T-helper 17 cell (primary cell): ENCODE measurements at places on chromosomes 7 and 10. TPM values are rescaled to one million over a fixed set of nuclear protein-coding genes. Genes with fewer than 3 reads are reported as not detected.

DNA sequence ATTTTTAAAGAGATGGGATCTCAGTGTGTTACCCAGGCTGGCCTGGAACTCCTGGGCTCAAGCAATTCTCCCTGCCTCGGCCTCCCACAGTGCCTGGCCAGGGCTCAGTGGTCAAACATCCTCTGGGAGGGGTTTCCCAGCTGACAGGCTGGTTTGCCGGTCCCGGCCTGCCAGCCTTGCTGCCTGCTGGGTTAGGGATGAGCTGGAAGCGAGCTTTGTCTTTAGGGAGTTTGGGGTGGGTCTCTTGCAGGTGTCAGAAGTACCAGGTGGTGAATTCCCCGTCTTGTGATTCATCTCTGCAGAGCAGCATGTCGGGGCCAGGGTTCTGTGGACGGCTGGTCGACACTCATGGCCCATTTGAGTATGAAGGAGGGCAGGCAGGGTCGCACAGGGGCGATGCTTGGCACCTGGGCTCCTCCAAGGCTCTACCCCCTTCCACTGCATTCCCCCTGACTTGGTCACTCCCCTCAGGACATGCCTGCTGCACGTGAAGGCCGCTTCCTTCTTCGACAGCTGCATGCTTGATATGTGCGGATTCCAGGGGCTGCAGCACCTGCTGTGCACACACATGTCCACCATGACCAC is 30.3 kb downstream of the ZAN start:
- H3K36me3 ChIP-seq = no peaks in the 10 kb centered on the region
- H3K4me1 ChIP-seq = no peaks in the 10 kb centered on the region
- H3K27me3 ChIP-seq = peaks cover 17% of the 10 kb centered on the region
- DNase-seq = no peak
- H3K4me3 ChIP-seq = no peak overlapping the region

DNA sequence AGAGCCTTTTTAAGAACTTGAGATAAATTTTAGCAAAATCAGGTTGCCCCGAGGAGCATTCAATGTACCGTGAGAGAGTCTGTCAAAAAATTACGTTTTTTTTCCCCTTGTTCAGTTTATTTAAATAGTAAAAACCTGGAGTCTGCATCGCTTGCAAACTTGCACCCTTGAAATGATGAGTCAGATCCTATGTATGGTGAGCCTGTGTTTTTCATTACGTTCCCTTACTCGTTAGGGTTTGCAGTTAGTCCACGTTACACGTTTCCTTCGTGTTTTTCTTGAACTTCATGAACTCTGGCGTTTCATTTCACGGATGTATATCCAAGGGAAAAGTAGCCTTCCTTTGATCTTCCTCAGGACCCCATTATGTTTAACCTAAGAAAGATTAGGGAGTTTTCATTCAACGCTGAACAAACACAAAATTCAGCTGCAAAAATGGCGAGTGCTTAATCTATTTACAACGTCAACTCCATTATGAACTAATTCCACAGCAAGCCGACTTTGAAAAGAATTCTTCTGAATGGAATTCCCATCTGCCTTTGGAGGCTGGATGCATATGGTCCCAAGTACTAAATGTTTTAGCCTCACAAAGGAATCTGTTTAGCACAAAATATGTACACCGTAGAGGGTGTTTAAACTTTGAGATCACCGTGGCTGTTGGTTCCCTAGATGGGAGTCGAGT is 182.4 kb downstream of the MYOF start:
- no peak overlapping the region for H3K4me3 ChIP-seq
- H3K4me1 ChIP-seq = no peaks in the 10 kb centered on the region
- DNase-seq = no peak
- no peaks in the 10 kb centered on the region for H3K36me3 ChIP-seq
- H3K27me3 ChIP-seq = peaks cover 17% of the 10 kb centered on the region

SPDYE18 gene
- total RNA-seq = 1.6 TPM

ATRNL1 gene
- total RNA-seq = not detected

PRKAG2 gene
- 51.8 TPM for total RNA-seq
